ENCODE measurements at places on chromosomes 1 and 21. TPM values are rescaled to one million over a fixed set of nuclear protein-coding genes. Genes with fewer than 3 reads are reported as not detected.
A peak's percentile ranks its signal among the peaks of the same experiment; 100 is the strongest.

Gene NUF2
- total RNA-seq = 1.8 TPM

- no peaks in the 10 kb centered on the region for H3K27me3 ChIP-seq
- no peaks in the 10 kb centered on the region for H3K36me3 ChIP-seq
- H3K4me3 ChIP-seq = no peak overlapping the region
- no peak overlapping the region for H3K27ac ChIP-seq
- DNase-seq = no peak
Observed at GRCh38 chr1:194252199-194252598, 1065.8 kb upstream of the B3GALT2 start.

GRCh38 chr1:16174886-16175598 is 19.2 kb upstream of the EPHA2 start:
- H3K27me3 ChIP-seq = no peaks in the 10 kb centered on the region
- H3K4me3 ChIP-seq = no peak overlapping the region
- DNase-seq = peak; percentile 61
- H3K4me1 ChIP-seq = peaks cover 51% of the 10 kb centered on the region

DNA sequence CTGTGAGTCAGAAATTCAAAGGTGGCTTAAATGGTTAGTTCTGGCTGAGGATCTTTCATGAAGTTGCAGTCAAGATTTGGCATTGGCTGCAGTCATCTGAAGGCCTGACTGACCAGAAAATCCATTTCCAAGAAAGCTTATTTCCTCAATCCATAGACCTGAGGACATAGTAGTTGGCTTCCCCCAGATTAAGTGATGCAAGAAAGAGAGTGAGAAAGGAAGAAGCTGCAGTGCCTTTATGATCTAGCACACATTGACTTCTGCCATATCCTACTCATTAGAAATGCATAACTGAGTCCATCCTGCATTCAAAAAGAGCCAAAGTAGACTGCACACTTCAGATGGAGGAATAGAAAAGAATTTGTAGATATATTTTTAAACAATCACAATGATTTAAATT is 222.6 kb downstream of the COL24A1 start:
- DNase-seq = no peak
- no peak overlapping the region for H3K27ac ChIP-seq
- H3K36me3 ChIP-seq = no peaks in the 10 kb centered on the region
- H3K4me3 ChIP-seq = no peak overlapping the region
- H3K4me1 ChIP-seq = no peaks in the 10 kb centered on the region

Gene LCE2A
- total RNA-seq = not detected

GRCh38 chr1:11804666-11805421 is 920 bp downstream of the MTHFR start:
- peaks cover 45% of the 10 kb centered on the region for H3K4me1 ChIP-seq
- H3K4me3 ChIP-seq = peak overlapping the region; percentile 98

DNA sequence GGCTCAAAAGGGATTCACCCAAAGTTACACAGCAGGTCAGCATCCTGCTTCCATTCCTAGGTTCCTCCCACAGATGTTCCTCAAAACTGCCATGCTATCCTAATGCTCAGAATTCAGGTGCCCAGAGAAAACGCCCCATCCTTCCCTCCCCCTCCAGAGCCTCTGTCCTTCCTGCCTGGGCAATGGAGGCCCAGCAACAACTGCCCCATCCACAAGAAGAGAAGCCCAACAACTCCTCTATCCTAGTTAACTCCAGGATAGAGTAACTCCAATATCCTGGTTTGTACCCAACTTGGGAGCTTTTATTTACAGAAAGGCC is 16.9 kb downstream of the COL9A2 start:
- DNase-seq = peak; percentile 66
- H3K4me3 ChIP-seq = no peak overlapping the region
- peaks cover 8% of the 10 kb centered on the region for H3K27me3 ChIP-seq
- H3K4me1 ChIP-seq = peaks cover 7% of the 10 kb centered on the region
- no peak overlapping the region for H3K27ac ChIP-seq
- no peaks in the 10 kb centered on the region for H3K36me3 ChIP-seq

DNA sequence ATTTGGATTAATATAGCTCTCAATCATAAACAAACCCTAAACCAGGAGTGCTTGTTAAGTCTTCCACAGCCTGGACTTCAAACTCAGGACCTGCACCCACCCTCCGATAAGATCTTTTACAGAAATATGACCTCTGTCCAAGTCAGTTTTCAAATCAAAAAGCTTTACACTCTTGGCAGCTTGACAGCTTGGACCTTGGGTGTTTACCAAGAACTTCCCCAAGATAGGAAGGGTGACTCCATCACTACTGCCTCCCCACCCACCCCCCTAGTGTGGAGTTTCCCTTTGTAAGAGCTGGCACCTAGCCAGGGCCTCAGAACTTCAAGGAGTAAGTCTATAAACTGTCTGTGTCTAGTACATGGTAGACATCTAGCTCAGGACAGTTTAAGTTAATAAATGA is 9.6 kb downstream of the BCAR3 start:
- no peaks in the 10 kb centered on the region for H3K27me3 ChIP-seq
- peaks cover 71% of the 10 kb centered on the region for H3K4me1 ChIP-seq
- H3K4me3 ChIP-seq = no peak overlapping the region

Gene OLIG2
- not detected for total RNA-seq

Gene HUNK
- total RNA-seq = under 0.01 TPM

GRCh38 chr1:50132347-50132894 is 23.7 kb downstream of the ELAVL4 start:
- no peak overlapping the region for H3K4me3 ChIP-seq
- H3K27ac ChIP-seq = no peak overlapping the region
- no peaks in the 10 kb centered on the region for H3K4me1 ChIP-seq
- no peaks in the 10 kb centered on the region for H3K36me3 ChIP-seq
- no peak for DNase-seq
- no peaks in the 10 kb centered on the region for H3K27me3 ChIP-seq

GRCh38 chr1:198373376-198373775 is 167.1 kb downstream of the ATP6V1G3 start:
- peak; percentile 13 for DNase-seq
- H3K4me3 ChIP-seq = no peak overlapping the region
- no peaks in the 10 kb centered on the region for H3K27me3 ChIP-seq
- H3K4me1 ChIP-seq = no peaks in the 10 kb centered on the region
- no peaks in the 10 kb centered on the region for H3K36me3 ChIP-seq

Gene STUM
- not detected for total RNA-seq

DNA sequence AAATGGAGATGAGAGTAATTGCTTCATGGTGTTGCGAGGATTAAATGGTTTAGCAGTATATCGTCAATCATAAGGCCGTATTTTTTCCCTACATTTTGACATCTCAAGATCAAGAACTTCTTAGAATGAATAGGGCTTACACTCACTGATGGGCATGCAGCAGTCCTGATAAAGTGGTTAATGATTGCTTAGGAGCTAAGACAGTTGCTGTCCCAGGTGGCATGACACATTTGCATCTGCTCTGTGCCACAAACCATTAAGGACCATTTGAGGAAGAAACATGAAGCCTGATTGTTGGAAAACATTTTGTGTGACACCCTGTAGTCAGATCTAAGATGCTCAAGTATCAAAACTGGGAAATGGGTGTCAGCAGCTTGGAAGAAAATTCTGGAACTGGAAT is 81.0 kb upstream of the SGIP1 start:
- no peak overlapping the region for H3K27ac ChIP-seq
- H3K4me1 ChIP-seq = peaks cover 5% of the 10 kb centered on the region
- no peaks in the 10 kb centered on the region for H3K27me3 ChIP-seq
- no peak overlapping the region for H3K4me3 ChIP-seq
- DNase-seq = no peak

Gene MUL1
- 31.8 TPM for total RNA-seq

DNA sequence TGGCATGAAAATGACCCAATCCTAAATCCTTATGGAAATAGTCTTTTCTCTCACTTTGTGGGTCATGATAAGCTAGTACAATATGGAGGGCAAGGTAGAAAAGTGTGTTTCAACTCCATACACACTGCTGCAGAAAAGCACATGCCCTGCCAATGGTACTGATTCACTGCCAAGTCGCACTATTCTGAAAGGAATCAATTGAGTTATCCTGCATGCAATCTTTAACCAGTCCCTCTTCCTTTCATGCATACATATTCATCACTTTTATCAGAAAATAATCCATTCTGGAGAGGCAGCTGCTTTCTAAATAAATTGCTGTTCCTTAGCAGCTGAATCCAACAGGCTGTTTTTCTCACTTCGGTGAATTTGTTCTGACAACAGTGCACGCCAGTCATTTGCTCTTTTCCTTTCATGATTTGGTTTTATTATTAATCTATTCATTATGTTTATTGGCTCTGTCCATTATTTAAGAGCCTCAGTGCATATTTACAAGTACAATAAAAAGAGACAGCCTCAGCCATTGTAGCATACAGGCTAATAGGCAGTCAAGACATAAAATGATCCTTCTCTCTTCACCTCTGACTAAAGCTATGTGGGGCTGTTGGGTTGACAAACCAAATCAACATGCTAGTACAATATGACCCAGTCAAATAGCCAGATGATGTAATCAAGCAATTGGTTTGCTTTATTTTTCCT is 108.8 kb downstream of the CHD1L start:
- H3K4me3 ChIP-seq = no peak overlapping the region
- DNase-seq = no peak
- H3K4me1 ChIP-seq = no peaks in the 10 kb centered on the region
- H3K27me3 ChIP-seq = no peaks in the 10 kb centered on the region
- H3K27ac ChIP-seq = no peak overlapping the region

GRCh38 chr1:182164273-182164672 is 102.8 kb upstream of the ZNF648 start:
- H3K27me3 ChIP-seq = no peaks in the 10 kb centered on the region
- no peak overlapping the region for H3K27ac ChIP-seq
- H3K4me3 ChIP-seq = no peak overlapping the region
- DNase-seq = no peak
- no peaks in the 10 kb centered on the region for H3K36me3 ChIP-seq

GRCh38 chr1:59004755-59005154 is 220.9 kb upstream of the JUN start:
- H3K4me3 ChIP-seq = no peak overlapping the region
- no peaks in the 10 kb centered on the region for H3K27me3 ChIP-seq
- H3K36me3 ChIP-seq = no peaks in the 10 kb centered on the region

Gene SLC25A34
- 1.5 TPM for total RNA-seq

Gene FAM131C
- total RNA-seq = not detected

DNA sequence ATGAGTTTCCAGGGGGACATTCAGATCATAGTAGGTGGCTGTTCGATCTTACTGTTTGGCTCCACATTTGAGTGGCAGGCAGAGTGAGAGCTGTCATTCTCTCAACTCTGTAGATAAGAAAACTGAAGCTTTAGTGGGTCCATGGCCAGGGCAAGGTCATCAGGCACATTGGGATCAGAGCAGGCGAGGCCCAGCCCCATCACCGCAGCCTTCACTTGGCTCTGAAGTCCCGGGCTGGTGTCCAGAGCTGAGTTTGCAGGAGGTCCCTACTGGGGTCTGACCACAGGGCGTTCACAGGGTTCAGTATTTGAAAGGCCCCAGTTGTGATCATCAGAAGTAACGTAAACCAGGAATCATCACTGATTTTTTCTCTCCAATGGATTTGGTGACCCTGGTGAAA is 76.7 kb downstream of the OBSCN start:
- no peaks in the 10 kb centered on the region for H3K4me1 ChIP-seq
- H3K27me3 ChIP-seq = no peaks in the 10 kb centered on the region
- peak; percentile 42 for DNase-seq
- H3K27ac ChIP-seq = no peak overlapping the region

GRCh38 chr1:199931666-199932377 is 95.7 kb upstream of the NR5A2 start:
- no peaks in the 10 kb centered on the region for H3K4me1 ChIP-seq
- no peaks in the 10 kb centered on the region for H3K36me3 ChIP-seq
- H3K4me3 ChIP-seq = peak overlapping the region; percentile 36
- no peak for DNase-seq
- H3K27ac ChIP-seq = no peak overlapping the region

Gene CFH
- 145 TPM for total RNA-seq

- DNase-seq = no peak
- H3K27me3 ChIP-seq = no peaks in the 10 kb centered on the region
- no peak overlapping the region for H3K4me3 ChIP-seq
- peaks cover 55% of the 10 kb centered on the region for H3K36me3 ChIP-seq
Observed at GRCh38 chr1:228089519-228090380, 7.2 kb downstream of the ARF1 start.

DNA sequence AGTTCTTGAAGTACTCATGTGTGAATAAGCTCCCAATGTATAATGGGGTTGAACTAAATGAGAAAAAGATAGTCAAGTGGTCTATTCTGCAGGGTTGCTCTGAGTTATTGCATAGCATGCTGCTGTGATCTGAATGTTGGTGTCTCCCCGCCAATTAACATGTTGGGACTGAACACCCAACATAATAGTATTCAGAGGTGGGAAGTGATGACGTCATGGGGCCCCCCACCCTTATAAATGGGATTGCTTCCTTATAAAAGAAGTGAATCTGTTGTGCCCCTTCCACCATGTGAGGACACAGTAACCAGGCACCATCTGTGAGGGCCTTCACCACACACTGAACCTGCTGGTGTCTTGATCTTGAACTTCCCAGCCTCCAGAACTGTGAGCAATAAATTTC is 50.2 kb downstream of the MAB21L3 start:
- no peaks in the 10 kb centered on the region for H3K36me3 ChIP-seq
- no peaks in the 10 kb centered on the region for H3K4me1 ChIP-seq
- H3K27ac ChIP-seq = no peak overlapping the region

DNA sequence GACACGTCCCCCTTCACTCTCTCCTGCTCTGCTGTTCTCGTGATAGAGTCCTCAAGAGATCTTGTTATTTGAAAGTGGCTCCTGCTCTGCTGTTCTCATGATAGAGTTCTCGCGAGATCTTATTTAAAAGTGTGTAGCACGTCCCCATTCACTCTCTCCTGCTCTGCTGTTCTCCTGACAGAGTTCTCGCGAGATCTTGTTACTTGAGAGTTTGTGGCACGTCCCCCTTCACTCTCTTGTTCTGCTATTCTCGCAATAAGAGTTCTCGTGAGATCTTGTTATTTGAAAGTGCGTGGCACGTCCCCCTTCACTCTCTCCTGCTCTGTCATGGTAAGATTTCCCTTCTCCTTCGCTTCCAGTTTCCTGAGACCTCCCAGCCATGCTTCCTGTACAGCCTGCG is 47.9 kb downstream of the SMYD3 start:
- no peaks in the 10 kb centered on the region for H3K4me1 ChIP-seq
- no peak overlapping the region for H3K4me3 ChIP-seq
- H3K27me3 ChIP-seq = no peaks in the 10 kb centered on the region
- DNase-seq = no peak
- H3K27ac ChIP-seq = no peak overlapping the region

Gene GBP4
- 0.36 TPM for total RNA-seq

Gene GBP1
- total RNA-seq = 23.9 TPM
